ENCODE measurements at places on chromosomes 7 and 10.

- no peak for DNase-seq
These were observed 11.6 kb upstream of the BNIP3 start for GRCh38 chr10:131993275-131993674.

- no peak for DNase-seq
These were observed 25.8 kb downstream of the ASZ1 start for GRCh38 chr7:117401293-117402002.

DNA sequence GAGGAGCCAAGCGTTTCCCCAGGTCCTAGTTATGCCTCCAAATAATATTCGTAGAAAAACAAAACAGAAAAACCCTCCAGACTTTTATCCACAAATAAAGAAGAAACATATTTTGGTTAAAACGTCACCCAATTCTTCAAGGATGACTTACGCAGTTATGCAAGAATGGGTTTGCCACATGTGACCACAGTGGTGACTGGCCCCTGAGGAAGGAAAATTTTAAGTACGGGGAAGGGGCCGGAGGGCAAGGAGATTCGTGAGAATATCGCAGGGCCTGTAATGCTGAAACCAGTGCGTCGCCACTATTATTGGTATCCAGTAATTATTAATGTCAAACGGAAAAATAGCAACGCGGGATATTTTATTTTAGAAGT, 537 bp upstream of the MRPS24 start:
- peak; percentile 52 for DNase-seq

DNA sequence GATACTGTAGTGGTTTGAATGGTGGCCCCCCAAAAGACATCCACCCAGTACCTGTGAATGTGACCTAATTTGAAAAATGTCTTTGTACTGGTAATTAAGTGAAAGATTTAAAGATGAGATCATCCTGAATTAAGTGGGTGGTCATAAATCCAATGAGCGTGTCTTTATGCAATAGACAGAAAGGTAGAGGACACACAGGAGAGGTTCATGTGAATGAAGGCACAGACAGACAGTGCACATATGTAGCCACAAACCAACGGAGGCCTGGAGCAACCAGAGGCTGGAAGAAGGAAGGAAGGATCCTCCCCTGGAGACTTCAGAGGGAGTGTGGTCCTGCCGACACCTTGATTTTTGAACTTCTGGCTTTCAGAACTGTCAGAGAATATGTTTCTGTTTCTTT, 160.3 kb downstream of the CNTNAP2 start:
- no peak for DNase-seq

- no peak for DNase-seq
These were observed 638 bp downstream of the BRAT1 start for GRCh38 chr7:2554661-2555111.

GRCh38 chr10:77015360-77015759, 622.2 kb downstream of the KCNMA1 start:
- DNase-seq = no peak

GRCh38 chr10:111531690-111532089, 454.9 kb downstream of the ADRA2A start:
- DNase-seq = no peak

GRCh38 chr10:36716291-36716690, 409.1 kb upstream of the ANKRD30A start:
- DNase-seq = no peak

DNA sequence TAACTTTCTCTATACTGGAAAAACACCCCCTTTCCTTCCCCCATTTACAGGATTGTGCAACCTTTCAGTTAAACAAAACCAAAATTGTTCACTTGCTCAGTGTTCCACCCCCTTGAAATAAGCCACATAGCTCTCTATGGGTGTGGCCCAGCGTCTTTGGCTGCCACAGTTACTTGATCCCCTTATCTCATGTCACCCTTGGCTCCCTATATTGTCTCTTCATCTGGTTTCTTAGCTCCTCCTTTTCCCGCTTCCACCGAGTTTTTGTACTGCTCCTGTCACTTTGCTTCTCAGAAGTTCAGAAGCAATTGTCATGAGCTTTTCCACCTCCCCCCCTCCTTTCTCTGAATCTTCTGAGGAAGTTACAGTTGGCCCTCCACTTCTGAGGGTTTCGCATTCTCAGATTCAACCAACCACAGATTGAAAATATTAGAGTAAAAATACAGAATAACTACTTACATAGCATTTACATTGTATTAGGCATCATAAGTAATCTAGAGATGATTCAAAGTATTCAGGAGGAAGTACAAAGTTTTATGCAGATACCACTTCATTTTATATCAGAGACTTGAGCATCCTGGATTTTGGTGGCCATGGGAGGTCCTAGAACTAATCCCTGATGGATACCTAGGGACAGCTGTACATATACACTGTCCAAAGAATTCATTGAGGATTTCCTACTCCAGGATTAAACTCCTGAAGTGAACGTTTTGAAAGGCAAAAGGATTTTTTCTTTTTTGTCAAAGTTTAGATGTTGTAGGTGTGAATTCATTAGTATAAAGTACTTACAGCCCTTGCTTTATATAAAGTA, 60.4 kb downstream of the ADD3 start:
- peak; percentile 34 for DNase-seq

Measured in femur (tissue), 1 donor.